NCI-H524 (cell line): ENCODE measurements at places on chromosomes 11 and 22.

GRCh38 chr11:46499821-46500220 is 94.0 kb downstream of the AMBRA1 start:
- DNase-seq, result no peak

DNA sequence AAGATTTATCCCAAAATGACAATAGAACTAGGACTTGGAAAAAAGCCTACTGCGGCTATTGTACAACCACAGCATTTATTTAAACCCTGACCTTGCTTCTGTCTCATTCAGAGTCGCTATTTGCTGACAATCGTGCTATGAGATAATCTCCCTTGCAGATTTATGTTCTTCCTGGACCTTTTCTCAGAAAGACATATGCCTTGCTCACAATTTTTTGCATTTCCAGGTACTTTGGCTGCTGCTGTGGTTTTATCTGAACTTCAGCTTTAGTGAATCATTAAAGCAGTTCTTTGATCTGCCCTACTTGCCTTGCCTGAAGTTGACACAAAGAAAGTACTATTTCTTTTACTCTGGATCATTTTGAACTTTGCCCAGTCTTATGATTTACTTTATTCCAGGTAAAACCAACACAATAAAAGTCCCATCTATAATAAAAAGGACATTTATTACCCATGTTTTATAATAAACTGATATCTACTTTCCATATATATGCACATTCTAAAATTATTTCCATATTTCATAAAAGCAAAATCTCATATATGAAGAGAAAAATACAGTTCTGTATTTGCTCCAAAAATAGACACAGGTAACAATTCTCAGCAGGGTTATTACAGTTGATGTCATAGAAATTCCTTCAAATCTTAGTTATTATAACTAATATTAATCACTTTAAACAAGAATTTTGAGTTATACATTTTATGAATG is 63.4 kb upstream of the CARD18 start:
- DNase-seq, result no peak

DNA sequence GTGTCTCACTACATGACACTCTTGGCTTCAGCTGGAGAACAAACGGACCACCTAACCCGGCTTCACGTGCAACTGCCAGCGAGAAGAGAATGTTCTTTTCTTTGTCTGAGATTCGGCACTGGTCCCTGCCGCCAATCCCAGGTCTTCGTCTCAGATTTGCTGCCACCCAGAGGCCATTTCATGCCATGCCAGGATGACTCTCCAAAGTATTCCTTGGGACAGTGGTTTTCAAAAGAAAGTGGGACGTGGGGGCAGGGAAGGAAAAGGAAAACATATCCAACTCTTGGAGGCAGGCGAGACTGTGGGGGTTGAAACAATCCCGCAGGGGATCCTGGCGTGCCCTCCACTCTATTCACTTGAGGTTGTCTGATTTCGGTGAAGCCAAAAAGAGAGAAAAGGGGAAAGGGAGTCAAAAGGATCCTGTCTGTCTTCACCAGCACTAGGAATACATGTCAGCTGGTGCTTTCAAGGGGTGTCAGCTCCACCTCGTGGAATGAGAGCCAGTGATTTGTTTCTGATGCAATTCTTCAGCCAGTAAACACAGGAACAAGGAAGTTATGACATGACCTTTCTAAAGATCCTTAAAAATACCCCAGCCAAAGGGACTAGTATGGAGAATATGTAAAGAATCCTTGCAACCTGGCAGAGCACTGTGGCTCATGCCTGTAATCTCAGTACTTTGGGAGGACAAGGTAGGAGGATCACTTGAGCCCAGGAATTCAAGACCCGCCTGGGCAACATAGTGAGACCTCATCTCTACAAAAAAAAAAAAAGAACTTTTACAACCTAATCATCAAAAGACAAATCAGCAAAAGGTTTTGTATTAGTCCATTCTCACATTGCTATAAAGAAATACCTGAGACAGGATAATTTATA is 41.0 kb upstream of the APLNR start:
- DNase-seq, result peak; percentile 84

- DNase-seq, result no peak
These were observed 1.2 kb downstream of the SLC37A4 start for GRCh38 chr11:119029340-119030028.

DNA sequence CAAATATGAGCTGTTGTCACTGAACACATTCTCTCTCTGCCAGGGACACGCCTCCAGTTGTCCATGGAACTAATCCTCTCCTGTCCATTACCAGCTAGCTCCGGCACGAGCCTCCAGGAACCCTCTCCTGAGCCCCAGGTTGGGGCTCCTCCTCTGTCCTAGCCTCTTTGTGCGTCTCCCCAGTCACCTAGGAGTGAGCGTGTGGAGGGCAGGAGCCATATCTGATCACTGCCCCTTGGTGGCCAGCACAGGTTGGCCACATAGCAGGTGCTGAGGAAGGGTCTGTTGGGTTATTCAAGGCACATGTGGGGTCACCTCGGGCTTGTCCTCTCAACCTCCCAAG is 2.5 kb downstream of the SYVN1 start:
- DNase-seq, result no peak

- DNase-seq, result no peak
These were observed 9.1 kb downstream of the PHF5A start for GRCh38 chr22:41459431-41459830.

- DNase-seq, result no peak
These were observed 16.7 kb upstream of the KCNQ1OT1 start for GRCh38 chr11:2716376-2717095.
